ENCODE measurements at places on chromosomes 3 and 15.

DNA sequence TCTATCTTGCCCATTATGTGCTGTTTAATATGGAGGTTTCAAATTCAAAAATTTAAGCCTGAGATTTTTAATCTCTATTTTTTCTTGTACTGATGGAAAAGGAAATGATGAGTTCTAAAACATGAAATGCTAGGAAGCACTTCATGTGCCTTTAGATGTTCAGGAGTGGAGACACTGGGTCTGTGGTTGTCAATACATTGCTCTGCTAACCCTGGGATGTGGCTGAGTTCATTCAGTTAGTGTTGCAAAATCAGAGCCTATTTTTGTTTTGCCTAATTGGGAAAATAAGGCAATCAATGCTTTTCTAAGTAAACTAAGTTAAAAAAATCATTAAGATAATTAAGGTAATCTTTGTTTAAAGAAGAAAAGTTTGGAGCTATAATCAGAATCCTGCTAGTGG is 83.1 kb downstream of the DIPK2A start:
- DNase-seq = peak; percentile 17

DNA sequence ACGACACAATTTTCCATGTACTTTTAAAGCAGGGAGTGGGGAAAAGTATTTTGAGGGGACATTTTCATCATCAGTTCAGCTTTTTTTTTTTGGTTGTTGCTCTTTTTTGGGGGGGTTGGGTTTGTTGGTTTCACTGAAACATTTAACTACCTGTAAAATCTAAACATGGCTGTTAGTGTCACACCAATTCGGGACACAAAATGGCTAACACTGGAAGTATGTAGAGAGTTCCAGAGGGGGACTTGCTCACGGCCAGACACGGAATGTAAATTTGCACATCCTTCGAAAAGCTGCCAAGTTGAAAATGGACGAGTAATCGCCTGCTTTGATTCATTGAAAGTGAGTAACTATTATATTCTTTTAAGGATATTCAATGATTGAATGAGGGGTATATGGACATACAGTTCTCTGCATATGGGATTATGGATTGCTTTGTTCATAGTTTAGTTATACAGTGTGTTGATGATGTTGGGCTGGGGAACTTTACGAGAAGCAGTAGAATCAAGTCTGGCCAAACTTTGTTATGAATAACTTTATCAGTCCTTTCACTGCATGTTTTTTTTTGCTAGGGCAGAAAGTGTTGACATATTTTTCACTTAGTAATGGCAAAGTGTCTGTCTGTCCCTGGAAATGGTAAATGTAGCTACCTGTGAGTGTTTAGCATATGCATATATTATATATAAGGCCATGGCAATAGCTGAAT is 31.5 kb downstream of the MBNL1 start:
- DNase-seq = peak; percentile 60

GRCh38 chr15:39202641-39203040 is 378.2 kb upstream of the THBS1 start:
- peak; percentile 65 for DNase-seq

GRCh38 chr3:45425237-45425933 is 37.0 kb downstream of the LARS2 start:
- no peak for DNase-seq

GRCh38 chr15:35540885-35541284 is 5.1 kb downstream of the DPH6 start:
- DNase-seq = peak; percentile 85

- no peak for DNase-seq
These were observed 186.9 kb downstream of the PTPRG start for GRCh38 chr3:61748288-61748687.

DNA sequence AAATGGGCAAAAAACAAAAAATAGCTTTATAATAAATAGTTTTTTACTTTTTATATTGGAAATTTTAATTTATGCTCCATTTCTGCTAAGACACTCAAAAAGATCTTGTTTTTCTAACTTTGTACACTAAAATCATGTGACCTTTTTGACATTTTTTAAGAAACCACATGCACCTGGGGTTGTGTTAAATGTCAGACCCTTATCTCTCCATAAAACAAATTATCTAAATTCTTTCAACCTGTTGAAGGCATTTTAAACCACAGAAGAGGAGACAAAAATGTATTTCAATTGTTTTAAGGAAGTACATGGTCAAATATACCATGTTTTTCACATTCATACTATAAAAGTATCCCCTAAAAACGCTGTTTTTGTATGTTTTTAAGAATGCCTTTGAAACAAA is 29.2 kb downstream of the IFT80 start:
- DNase-seq = no peak

GRCh38 chr15:20348900-20349773 is 192.5 kb downstream of the GOLGA6L6 start:
- DNase-seq = no peak
